ENCODE measurements at places on chromosomes 4 and X. TPM values are rescaled to one million over a fixed set of nuclear protein-coding genes. Genes with fewer than 3 reads are reported as not detected.

GRCh38 chr4:153748378-153748777 is 11.4 kb downstream of the RNF175 start:
- H3K36me3 ChIP-seq, result no peaks in the 10 kb centered on the region
- DNase-seq, result no peak
- no peak overlapping the region for H3K4me3 ChIP-seq
- no peaks in the 10 kb centered on the region for H3K4me1 ChIP-seq
- H3K27me3 ChIP-seq, result peaks cover 17% of the 10 kb centered on the region

DNA sequence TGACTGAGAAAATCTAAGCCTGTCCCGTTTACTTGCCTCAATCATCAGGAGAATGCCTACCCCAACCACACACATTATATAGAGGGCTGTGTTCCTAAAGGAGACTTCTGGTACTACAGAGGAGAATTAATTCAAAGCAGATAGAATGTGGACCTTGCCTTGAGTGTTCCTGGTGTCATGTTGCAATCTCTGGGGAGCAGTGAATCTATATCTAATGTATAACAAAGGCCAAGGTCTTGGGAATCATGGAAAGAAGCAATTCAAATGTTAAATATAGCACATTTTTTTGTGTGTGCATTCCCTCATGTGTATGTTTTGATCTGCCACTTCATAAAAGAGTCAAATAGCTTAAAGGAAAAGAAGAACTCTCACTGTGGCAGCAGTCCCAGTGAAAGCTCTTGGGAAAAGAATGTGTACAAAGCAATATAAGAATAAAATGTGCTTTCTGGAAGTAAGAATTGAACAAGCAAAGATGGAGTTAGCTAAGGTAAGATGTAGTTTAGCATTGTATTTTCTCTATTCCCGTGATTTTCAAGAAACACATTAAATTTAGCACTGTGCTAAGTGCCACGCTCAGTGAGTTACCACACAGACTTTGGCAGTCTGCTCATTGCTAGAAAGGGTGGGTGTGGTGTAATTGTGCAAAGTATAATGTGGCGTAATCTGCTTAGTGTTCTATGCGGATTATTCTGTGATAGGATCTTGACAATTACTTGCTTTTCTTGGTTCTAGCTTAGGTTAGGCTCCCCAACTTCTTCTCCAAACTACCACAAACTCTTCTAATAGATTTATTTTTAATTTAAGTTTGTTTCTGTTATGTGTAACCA is 13.7 kb downstream of the ADH6 start:
- DNase-seq, result no peak
- no peak overlapping the region for H3K4me3 ChIP-seq
- H3K4me1 ChIP-seq, result no peaks in the 10 kb centered on the region
- H3K36me3 ChIP-seq, result no peaks in the 10 kb centered on the region
- H3K27me3 ChIP-seq, result no peaks in the 10 kb centered on the region

TRPC3 gene
- 0.50 TPM for total RNA-seq

DNA sequence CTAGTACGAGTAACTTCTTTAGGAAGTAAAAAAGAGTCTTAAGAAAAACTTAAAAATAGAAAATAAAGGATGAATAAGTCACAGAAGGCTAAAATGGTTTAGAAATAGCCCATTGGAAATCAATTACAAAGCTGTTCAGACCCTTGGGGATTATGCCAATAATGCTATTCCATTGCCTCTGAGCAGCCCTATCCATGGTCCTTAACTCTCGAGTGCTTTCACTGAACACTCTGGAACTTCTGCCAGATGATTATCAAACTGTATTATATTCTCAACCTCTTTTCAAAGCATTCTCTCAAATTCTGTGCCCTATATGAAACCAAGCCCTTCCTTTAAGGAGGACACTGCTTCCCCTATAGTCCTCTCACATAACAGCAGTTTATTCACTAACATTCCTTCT is 17.0 kb downstream of the SLC9B1 start:
- peaks cover 8% of the 10 kb centered on the region for H3K27me3 ChIP-seq
- DNase-seq, result no peak

DNA sequence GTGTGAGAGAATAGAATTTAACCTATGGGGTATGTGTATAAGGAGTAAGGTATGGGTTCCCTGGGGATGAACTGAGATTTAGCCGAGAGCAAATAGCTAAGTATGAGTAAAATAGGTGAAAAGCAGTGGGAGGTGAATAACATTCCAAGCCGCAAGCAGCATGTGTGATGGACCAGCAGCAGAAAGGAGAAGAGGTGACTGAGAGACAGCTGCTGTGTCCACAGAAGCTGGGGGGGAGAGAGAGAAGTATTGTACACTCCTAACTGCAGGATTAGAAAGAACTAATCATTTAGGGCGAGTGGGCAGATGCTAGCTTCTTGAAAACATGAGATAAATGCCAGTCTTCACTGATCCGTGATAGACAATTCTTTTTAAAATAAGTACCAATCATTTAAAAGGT is 296.0 kb downstream of the KLHL4 start:
- no peaks in the 10 kb centered on the region for H3K36me3 ChIP-seq
- no peak for DNase-seq
- H3K27me3 ChIP-seq, result no peaks in the 10 kb centered on the region
